ENCODE measurements at places on chromosomes 3 and 15. TPM values are rescaled to one million over a fixed set of nuclear protein-coding genes. Genes with fewer than 3 reads are reported as not detected.

GRCh38 chr15:62472616-62473299 lies 307.7 kb upstream of the C2CD4B start:
- DNase-seq = no peak

DNA sequence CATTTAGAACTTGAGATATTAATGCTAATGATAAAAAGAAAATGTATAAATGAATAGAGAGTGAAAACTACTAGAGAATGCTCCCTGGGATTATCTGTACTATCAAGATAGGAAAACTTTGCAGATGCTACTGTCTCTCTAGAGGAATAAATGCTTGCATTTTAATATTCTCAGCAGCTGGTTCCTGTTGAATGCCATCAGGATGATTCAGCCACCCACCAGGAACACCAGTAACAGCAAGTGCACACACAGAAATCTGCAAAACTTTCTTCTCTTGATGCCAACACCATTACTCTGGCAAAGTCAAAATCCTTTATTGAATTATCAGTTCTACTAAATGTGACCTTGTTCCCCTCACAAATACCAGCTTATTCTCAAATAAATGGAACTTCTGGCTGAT lies 148.4 kb downstream of the TIGIT start:
- DNase-seq = no peak

- peak; percentile 90 for DNase-seq
These were observed 71.9 kb upstream of the SPATA12 start for GRCh38 chr3:56988458-56989168.

GRCh38 chr3:72582211-72582878 lies 265.9 kb downstream of the SHQ1 start:
- DNase-seq = no peak

GRCh38 chr3:46110701-46111493 lies 83.6 kb upstream of the XCR1 start:
- DNase-seq = peak; percentile 37

- DNase-seq = no peak
These were observed 127.1 kb upstream of the ANKRD28 start for GRCh38 chr3:15924914-15925313.

GRCh38 chr15:64464276-64465005 lies 4.1 kb downstream of the ZNF609 start:
- no peak for DNase-seq

DNA sequence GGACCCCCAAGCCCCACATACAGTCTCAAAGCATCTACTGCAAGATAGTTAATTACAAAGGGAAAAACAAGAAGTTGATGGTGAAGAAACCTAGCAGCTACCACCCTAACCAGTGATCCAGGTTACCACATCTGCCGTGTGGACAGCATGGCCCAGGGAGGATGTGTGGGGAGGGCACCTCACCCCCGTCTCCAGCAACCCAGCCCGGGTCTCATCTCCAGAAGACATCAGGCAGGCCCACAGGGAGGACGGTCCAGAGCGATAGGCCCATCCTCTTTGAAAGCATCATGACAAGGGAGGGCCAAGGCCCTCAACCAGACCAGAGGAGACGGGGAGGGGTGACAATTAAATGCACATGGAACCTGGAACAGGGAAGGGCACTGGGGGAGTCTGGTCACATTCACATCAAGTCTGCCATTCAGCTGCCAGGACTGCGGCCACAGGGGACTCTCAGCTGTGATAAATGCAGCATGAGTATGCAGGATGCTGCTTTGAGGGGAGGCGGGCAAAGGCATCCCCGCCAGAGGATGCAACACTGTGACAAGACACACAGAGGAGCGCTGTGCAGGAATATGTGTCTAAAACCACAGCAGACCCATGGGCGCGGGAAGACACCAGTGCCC lies 18.8 kb downstream of the ZXDC start:
- no peak for DNase-seq

The CEP70 gene
- total RNA-seq = 17.0 TPM

The SERPINI1 gene
- total RNA-seq = 5.6 TPM

The MFGE8 gene
- 110 TPM for total RNA-seq

The GRK7 gene
- 0.14 TPM for total RNA-seq

Data from natural killer cell (primary cell).